Esophagus squamous epithelium (tissue), 5 donors: ENCODE measurements at places on chromosomes 3 and 15.

DNA sequence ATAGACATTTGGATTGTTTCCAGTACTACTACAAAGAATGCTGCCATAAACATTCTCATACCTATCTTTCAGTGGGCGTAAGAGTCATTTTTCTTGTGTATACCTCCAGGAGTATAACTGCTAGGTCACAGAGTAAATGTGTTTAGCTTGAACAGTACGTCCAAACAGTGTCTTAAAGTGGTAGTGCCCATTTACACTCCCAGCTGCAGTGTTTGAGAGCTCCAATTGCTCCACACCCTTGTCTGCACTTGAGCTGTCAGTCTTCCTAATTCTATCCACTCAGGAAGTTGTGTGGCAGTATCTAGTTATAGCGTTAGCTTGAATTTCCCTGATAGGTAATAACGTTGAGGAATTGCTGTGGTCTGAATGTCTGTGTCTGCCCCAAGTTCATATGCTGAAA lies 404.7 kb upstream of the PPP2R3A start:
- DNase-seq: no peak

DNA sequence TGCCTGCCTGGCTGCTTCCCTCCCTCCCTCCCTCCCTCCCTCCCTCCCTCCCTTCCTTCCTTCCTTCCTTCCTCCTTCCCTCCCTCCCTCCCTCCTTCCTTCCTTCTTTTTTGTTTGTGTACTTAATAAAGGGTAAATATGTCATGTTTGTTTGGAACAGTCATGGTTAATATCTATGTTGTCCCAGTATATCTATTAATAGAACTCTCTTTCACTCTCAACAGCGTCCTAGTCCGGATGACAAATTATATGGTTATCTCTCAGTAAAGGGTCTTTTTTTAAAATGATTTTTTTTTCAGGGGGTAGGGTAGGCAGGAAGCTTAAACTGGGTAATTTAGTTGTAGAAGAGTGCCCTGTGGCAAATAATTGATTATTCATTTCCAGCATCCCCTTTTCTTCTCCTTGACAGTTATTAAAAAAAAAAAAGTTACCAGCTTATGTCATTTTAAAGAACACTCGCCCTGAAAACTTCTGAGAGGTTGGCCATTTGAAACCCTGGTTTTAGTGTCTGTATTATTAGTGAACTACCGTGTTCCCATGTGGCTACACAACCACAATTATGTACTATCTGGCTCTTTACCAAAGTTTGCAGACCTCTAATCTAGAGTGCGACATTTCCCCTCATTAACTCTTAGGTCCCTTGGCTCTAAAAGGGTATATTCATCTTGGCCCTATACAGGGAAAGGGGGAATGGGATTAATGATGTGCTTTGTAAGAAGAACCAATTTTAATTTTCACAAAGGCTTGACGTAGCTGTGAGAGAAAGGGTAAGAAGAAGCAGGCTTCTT lies 13.7 kb downstream of the TAGLN3 start:
- DNase-seq: no peak

- no peak for DNase-seq
Observed at GRCh38 chr3:149705416-149705815, 46.9 kb downstream of the COMMD2 start.

GRCh38 chr3:69288161-69288895 lies 97.6 kb downstream of the FRMD4B start:
- DNase-seq: no peak

DNA sequence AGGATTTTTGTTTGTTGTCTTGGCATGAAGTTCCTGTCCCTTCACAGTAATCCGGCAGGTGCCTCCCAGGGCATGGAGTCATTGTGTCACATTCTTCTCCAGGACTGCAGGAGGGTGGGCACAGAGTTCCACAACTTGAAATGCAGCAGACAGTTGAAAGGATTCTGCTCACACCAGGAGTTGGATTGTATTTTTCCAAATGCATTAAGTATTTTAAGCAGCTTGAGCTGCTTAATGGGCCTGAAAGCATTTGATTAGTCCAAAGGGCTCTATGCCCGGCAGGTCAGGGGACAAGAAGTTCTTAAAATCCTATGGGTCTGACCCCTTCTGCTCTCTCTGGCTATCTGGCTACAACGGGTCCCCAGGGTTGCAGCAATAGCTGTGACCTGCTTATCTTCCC lies 92.9 kb downstream of the APBA2 start:
- no peak for DNase-seq
